Activated CD8-positive, alpha-beta memory T cell treated with anti-CD3 and anti-CD28 coated beads for 1 hour (primary cell): ENCODE measurements at places on chromosomes 12 and 14.

DNA sequence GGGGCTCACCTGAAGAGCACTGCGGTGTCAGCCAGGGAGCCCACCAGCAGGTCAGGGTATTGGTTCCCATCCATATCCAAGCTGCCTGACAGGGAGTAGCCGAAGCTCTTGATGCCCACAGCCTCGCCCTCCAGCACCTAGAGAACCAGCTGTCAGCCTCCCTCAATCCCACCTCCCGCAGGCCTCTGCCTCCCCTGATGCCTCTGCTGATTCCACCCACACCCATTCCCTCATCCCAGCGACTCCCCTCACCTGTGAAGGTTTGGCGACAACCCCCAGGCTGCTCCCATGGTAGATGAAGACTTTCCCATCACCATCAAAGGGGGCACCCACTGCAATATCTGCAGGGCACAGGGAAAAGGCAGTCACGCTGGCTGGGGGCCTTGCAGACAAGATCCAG is 10.0 kb downstream of the ITGA7 start:
- no peak for DNase-seq

GRCh38 chr12:122501489-122501989 is 807 bp upstream of the ZCCHC8 start:
- DNase-seq = no peak

GRCh38 chr12:113418213-113418879 is 3.8 kb upstream of the SDSL start:
- DNase-seq = no peak

DNA sequence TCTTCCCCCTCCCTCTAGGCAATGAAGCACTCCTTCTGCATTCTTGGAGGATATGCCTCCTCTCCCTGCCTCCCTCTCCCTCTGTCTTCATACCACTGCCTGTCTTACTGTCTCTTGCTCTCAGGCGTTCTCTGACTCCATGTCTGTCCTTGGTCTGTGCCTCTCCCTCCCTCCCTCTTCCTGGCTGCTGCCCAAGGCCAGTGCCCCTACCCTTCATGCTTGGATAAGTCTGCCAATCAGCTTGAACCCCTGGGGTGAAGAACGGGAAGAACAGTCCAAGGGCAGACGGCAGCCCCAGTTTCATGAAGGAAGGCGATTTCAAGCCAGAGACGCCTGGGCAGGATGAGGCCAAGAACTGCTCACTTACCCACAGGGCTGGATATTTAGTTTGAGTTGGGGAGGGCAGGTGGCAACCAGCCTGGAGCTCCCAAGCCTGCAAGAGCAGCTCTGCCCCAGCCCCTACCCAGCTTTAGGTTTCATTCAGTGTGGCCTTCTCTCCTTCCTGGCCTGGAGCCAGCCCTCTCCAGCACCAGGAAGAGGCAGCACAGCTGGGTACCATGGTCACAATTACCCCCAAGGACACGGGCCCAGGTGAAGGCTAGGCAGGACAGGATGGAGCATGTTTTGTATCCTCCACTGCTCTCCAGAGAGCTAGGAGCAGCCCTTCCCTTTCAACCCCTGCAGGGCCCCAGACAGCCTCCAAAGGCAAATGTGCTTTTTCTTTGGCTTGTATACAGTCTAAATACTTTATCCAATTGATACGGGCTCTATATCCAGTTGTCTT is 35.8 kb upstream of the LTBP2 start:
- DNase-seq = no peak

- DNase-seq = no peak
These were observed 10.2 kb downstream of the ARHGDIB start for GRCh38 chr12:14950982-14951746.

GRCh38 chr14:21543521-21543960 is 17.4 kb upstream of the SALL2 start:
- no peak for DNase-seq

DNA sequence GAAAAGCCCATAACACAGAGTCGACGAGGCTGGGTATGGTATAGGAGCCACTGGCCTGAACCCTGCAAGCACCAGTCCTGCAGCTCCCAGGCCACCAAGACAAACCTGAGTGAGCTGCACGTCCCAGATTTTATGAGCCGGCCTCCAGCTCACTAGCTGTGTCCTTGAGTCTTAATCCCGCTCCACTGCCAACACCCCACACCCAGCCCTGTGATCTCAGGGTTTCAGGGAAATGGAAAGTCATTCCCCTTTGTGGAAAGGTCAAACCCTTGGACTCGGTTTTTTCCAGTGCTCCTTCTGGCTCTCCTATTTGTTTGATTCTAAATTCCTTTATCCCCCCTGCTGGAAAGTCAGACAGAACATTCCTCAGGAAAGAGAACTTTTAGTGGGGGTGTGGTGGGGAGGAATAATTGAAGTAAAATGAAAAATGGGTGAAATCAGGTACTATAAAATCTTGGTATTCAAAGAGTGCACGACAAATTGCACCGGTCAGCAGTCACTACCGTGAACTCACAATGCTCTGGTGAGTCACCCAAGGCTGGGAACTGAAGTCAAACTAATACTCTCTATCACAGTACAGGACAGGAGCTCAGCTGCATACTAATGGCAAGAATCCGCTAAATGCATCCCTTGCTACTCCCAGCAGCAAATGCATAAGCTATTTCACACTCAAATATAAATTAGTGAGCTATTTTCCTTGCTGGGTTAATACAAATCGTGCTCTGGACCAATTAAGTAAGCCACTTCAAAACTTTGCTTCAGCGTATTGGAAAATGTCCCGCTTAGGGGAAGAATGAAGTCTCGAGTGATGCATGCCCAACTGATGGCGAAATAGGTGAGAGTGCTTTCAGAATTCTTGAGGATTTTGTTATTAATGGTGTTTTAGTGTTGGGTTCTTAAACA is 9.0 kb downstream of the PITPNM2 start:
- no peak for DNase-seq

- peak; percentile 43 for DNase-seq
These were observed 231.4 kb downstream of the PCNX1 start for GRCh38 chr14:71138448-71139293.

GRCh38 chr12:45644541-45644940 is 85.0 kb upstream of the ARID2 start:
- no peak for DNase-seq

DNA sequence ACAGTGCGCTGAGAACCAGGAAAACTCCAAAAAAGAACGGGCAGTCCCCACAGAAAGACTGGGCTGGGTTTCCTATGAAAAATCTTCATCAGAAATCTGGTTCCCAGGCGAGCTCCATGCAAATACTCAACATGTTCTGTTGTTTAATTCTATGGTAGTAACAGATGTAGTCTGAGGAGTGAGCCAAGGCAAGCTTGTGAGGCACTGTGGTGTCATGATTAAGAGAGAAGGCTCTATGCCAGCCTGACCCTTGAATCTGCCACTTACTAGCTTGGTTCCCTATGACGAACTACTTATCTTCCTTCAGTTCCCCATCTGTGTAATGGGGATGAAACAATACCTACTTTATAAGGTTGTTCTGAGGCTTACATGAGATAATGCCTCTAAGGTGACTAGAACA is 10.7 kb downstream of the POMT2 start:
- no peak for DNase-seq
